ENCODE measurements at places on chromosomes 1 and 21.

GRCh38 chr1:39727221-39727931 lies 11.3 kb upstream of the PPIE start:
- DNase-seq, result peak; percentile 56

DNA sequence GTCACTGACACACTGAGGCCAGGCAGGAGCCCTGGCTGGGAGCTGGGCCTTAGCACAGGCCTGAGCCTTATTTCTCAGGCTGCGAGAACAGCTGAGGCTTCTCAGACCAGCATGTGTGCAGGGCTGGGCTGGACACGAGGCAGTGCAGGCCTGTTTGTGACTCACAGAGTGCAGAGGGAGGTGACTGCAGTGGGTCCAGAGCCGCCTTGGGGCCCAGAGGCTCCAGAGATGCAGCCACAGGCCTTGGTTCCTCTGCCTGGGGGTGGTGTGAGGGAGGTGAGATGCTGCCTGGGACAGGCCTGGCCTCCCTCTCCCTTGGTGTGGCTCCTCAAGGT lies 61.2 kb upstream of the ETV3 start:
- no peak for DNase-seq

- no peak for DNase-seq
Observed at GRCh38 chr1:64967381-64967780, 1.0 kb upstream of the JAK1 start.

DNA sequence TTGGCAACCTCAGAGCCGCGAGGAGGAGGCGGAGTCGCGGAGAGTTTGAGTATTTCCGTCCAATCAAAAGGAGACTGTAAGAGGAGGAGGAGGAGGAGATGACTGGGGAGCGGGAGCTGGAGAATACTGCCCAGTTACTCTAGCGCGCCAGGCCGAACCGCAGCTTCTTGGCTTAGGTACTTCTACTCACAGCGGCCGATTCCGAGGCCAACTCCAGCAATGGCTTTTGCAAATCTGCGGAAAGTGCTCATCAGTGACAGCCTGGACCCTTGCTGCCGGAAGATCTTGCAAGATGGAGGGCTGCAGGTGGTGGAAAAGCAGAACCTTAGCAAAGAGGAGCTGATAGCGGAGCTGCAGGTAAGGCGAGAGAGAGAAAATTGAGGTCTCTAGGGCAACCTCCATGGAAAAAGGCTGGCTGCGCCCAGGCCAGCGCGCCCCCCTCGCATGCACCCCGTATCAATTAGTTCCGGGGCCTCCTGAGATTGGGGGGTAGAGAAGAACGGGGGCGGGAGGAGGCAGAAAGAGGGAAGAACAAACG lies at the start of gene PHGDH:
TSS of gene PHGDH (plus strand) at position 131 of the 538 bp plus-strand sequence. CDS start at position 220, 89 bp downstream.
- peak; percentile 78 for DNase-seq

Measured in activated CD4-positive, alpha-beta T cell treated with anti-CD3 and anti-CD28 coated beads, Interleukin-2, amount 50 U/mL, for 16 hours (primary cell).